A673 (cell line): ENCODE measurements at places on chromosomes 11 and 22. TPM values are rescaled to one million over a fixed set of nuclear protein-coding genes. Genes with fewer than 3 reads are reported as not detected.

Gene KRTAP5-2
- not detected in 2 replicates for total RNA-seq

DNA sequence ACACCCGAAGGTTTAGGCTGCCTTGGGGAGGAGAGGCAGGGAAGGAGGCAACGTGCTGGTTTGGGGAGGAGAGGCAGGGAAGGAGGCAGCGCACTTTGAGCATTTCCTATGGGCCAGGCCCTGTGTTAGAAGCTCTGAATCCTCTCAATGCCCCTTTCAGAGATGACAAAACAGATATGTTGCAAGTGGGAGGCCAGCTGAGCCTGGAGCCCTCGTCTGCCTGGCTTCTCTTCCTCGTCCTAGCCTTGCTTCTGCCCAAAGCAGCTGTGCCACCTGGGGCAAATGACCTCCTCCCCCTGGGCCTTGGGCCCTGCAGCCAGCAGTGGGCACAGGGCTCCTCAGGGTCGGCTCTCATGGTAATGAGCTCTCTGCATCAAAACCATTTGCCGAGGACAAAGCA lies 15.3 kb upstream of the LRRC32 start:
- H3K4me3 ChIP-seq = no peak overlapping the region
- H3K27me3 ChIP-seq = no peaks in the 10 kb centered on the region
- H3K4me1 ChIP-seq = no peaks in the 10 kb centered on the region
- no peak for DNase-seq
- no peaks in the 10 kb centered on the region for H3K36me3 ChIP-seq

DNA sequence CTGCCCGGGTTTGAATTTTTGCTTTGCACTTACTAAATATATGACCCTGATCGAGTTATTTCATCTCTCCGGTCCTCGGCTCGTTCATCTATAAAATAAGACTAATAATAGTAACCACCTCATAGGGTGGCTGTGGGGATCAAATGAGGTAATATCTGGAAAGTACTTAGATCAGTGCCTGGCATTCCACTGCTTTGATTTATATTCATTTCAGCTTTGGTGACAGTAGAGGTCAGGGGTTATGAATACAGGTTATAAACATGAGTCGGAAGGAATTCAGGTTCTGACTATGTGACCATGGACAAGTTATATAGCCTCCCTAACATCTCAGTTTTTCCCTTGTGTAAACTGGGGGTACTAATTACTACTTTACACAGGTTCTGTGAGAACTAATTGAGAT lies 2.9 kb upstream of the TEAD1 start:
- H3K36me3 ChIP-seq = no peaks in the 10 kb centered on the region
- H3K27me3 ChIP-seq = no peaks in the 10 kb centered on the region
- no peak for DNase-seq

- DNase-seq = no peak
- H3K4me3 ChIP-seq = no peak overlapping the region
- H3K27ac ChIP-seq = no peak overlapping the region
- H3K4me1 ChIP-seq = no peaks in the 10 kb centered on the region
Measured at GRCh38 chr22:32752326-32752725, 49.2 kb upstream of the TIMP3 start.

Gene GRM5
- total RNA-seq = not detected in 2 replicates

DNA sequence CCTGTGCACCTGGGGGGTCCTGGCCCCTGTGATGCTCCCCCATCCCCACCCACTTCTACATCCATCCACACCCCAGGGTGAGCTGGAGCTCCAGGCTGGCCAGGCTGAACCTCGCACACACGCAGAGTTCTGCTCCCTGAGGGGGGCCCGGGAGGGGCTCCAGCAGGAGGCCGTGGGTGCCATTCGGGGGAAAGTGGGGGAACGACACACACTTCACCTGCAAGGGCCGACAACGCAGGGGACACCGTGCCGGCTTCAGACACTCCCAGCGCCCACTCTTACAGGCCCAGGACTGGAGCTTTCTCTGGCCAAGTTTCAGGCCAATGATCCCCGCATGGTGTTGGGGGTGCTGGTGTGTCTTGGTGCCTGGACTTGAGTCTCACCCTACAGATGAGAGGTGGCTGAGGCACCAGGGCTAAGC lies 20.0 kb upstream of the TALDO1 start:
- no peaks in the 10 kb centered on the region for H3K36me3 ChIP-seq
- peaks cover 11% of the 10 kb centered on the region for H3K27me3 ChIP-seq
- H3K27ac ChIP-seq = no peak overlapping the region
- H3K4me1 ChIP-seq = no peaks in the 10 kb centered on the region

GRCh38 chr11:118128721-118129470 lies 23.7 kb downstream of the SCN4B start:
- H3K27ac ChIP-seq = no peak overlapping the region
- H3K4me3 ChIP-seq = no peak overlapping the region
- DNase-seq = no peak
- no peaks in the 10 kb centered on the region for H3K27me3 ChIP-seq
- no peaks in the 10 kb centered on the region for H3K4me1 ChIP-seq
- no peaks in the 10 kb centered on the region for H3K36me3 ChIP-seq

DNA sequence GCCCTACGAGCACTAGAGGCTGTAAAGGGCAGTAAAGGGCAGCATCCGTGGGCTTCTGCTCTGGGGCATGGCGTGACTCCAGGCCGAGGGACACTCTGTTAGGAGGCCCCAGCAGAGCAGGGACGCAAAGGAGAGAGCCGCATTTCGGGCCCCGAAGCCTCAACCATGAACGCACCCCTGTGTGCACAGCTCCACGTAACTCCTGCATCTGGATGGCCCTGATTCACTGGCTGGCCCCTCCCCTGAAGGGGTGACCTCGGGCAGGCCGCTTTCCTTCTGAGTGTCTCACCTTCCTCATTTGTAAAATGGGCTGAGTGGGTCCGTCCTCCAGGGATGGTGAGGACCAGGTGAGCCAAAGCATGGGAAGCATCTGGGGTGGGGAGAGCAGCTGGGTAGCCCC lies 13.6 kb downstream of the SHISAL1 start:
- no peak for DNase-seq
- H3K27me3 ChIP-seq = no peaks in the 10 kb centered on the region
- H3K36me3 ChIP-seq = no peaks in the 10 kb centered on the region
- H3K4me1 ChIP-seq = no peaks in the 10 kb centered on the region

- DNase-seq = peak; percentile 86
- H3K4me1 ChIP-seq = peaks cover 27% of the 10 kb centered on the region
- H3K27me3 ChIP-seq = no peaks in the 10 kb centered on the region
- peak within 1 kb of the TSS; percentile 95 for H3K4me3 ChIP-seq
- no peaks in the 10 kb centered on the region for H3K36me3 ChIP-seq
Measured at GRCh38 chr11:10293423-10294289, at the start of gene SBF2. SBF2 (minus strand) TSS chr11:10294219; CDS start chr11:10294069, 150 bp downstream.

Gene ADM
- 2.3 and 3.8 TPM in 2 replicates for total RNA-seq

DNA sequence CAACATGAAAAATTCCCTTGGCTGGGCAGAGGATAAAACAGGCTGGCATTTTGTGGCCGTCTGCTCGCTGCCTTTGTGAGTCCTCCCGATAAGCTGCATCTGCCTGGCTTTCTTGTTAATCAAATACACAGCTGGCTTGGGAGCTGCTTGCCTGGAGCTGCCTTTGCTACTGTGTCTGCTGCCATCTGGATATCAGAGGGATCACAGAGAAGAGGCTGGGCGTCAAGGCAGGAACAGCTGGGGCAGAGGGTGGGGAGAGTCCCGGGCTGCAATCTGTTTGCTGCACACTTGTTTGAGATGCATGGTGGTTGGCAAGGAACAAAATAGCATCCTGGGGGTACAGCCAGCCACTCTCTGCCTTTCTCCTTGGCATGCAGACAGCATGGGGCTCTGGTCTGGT lies 36.0 kb downstream of the COMMD9 start:
- no peak overlapping the region for H3K4me3 ChIP-seq
- peak; percentile 28 for DNase-seq
- peaks cover 38% of the 10 kb centered on the region for H3K27me3 ChIP-seq
- no peaks in the 10 kb centered on the region for H3K36me3 ChIP-seq
- no peak overlapping the region for H3K27ac ChIP-seq
- H3K4me1 ChIP-seq = no peaks in the 10 kb centered on the region

DNA sequence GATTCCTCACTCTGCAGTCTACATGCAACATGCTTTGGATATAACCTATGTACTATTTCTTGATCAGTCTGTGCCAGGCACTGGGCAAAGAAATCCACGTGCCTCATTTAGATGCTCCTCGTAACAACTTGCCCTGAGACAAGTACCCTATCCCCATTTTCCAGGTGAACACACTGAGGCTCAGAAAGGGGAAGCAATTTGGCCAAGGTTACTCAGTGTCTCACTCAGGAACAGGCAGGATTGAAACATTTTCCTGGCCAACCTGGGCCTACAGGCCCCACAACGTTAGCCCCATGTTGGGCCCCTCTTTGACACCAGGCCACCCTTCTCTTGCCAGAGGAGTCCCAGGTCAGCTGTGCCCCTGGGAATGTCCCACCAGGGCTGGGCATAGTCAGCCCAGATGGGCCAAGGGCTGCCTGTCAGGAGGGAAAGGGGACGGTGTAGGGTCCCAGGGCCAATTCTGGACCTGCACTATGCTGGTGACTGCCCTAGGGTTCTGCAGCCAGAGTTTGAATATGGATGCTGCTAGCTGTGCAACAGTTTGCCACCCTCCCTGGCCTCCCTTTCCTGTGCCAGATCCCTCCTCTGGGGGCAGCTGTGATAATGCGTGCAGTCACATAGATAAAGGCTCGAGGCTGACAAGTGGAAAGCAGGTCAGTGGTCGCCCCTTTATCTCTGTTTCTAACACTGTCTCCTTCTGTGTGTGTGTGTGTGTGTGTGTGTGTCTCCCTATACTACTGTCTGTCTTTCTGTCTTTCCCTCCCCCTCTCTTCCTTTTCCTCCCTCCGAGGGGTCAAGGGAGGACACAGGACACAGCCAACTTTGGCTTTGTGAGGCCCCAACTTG lies 10.4 kb upstream of the EMID1 start:
- no peaks in the 10 kb centered on the region for H3K27me3 ChIP-seq
- H3K36me3 ChIP-seq = no peaks in the 10 kb centered on the region
- no peak overlapping the region for H3K27ac ChIP-seq
- no peaks in the 10 kb centered on the region for H3K4me1 ChIP-seq
- DNase-seq = no peak

Gene CEP57
- 72.3 and 79.8 TPM in 2 replicates for total RNA-seq

DNA sequence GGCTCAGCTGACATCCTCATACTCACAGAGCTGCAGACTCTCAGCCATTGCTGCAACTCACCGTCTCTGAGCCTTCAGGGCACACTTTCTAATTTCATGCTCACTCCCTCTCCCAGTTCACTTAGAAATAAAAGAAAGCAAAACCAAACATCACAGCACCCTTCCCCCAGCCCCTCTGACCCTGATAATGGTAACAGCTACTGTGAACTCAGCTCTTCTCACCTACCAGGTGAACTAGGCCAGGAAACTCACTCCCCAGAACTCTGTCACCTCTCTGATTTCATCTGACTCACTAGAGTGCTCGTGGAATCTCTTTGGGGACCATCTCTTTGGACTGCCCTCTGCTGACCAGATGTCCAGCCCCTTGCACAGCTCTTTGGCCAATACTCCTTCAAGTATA lies 14.5 kb upstream of the PARVA start:
- peaks cover 5% of the 10 kb centered on the region for H3K27me3 ChIP-seq
- no peaks in the 10 kb centered on the region for H3K36me3 ChIP-seq
- H3K4me1 ChIP-seq = no peaks in the 10 kb centered on the region

Gene CYP2D6
- total RNA-seq = 2.4 and 2.8 TPM in 2 replicates

GRCh38 chr11:46422588-46422987 lies 31.0 kb upstream of the CHRM4 start:
- H3K4me3 ChIP-seq = no peak overlapping the region
- H3K27ac ChIP-seq = no peak overlapping the region
- H3K36me3 ChIP-seq = peaks cover 3% of the 10 kb centered on the region

DNA sequence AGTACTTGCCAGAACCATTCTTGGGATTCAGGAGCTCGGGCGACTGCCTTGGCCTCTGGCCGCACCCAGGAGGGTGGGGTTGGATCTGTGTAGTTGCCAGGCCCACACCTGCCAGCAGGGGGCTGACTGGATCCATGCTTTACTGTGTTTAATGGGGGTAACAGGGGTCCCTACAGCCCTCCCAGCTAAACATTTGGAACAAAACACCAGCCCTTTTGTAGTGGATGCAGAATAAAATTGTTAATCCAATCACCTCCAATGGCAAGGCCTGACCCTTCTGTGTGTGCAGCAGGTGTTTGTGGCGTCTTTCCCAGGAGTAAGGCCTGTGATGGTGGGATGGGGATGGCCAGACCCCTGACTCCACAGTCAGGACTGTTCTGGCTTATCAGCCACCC lies 22.5 kb downstream of the SUN2 start:
- no peaks in the 10 kb centered on the region for H3K27me3 ChIP-seq
- H3K4me1 ChIP-seq = no peaks in the 10 kb centered on the region
- H3K27ac ChIP-seq = no peak overlapping the region
- no peak overlapping the region for H3K4me3 ChIP-seq

DNA sequence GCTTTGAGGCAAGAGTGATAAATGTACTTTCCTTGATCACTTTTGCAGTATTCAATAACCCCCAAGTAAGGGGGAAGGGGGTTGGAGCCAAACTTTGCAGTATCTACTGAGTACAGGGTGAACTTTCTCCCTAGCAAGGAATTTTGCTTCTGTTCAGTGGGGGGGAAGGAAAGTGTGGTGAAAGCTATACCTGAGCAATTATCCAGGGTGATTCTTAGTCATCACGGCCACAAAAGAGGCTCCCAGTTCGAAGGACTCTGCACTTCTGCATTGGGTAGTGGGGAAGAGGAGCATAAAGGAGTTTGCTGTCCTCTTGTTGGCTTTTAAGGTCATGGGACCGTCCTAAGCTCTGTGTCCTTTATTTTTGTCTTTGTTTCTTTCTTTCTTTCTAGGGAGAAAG lies 346.5 kb upstream of the SYN3 start:
- no peak overlapping the region for H3K4me3 ChIP-seq
- DNase-seq = no peak
- no peaks in the 10 kb centered on the region for H3K27me3 ChIP-seq
- H3K36me3 ChIP-seq = no peaks in the 10 kb centered on the region
- H3K4me1 ChIP-seq = no peaks in the 10 kb centered on the region

Gene OR52I1
- total RNA-seq = not detected in 2 replicates

Gene HIPK3
- 85.9 and 86.7 TPM in 2 replicates for total RNA-seq

GRCh38 chr22:44380756-44381486 lies 68.2 kb upstream of the SHISAL1 start:
- no peak overlapping the region for H3K27ac ChIP-seq
- no peak for DNase-seq
- H3K4me1 ChIP-seq = no peaks in the 10 kb centered on the region
- no peak overlapping the region for H3K4me3 ChIP-seq
- H3K36me3 ChIP-seq = no peaks in the 10 kb centered on the region

GRCh38 chr11:100715165-100715761 lies 28.2 kb downstream of the ARHGAP42 start:
- H3K36me3 ChIP-seq = no peaks in the 10 kb centered on the region
- DNase-seq = peak; percentile 41
- H3K27ac ChIP-seq = no peak overlapping the region

Gene C11orf65
- 0.43 and 0.59 TPM in 2 replicates for total RNA-seq

Gene TSPAN18
- total RNA-seq = 2.8 and 5.8 TPM in 2 replicates

DNA sequence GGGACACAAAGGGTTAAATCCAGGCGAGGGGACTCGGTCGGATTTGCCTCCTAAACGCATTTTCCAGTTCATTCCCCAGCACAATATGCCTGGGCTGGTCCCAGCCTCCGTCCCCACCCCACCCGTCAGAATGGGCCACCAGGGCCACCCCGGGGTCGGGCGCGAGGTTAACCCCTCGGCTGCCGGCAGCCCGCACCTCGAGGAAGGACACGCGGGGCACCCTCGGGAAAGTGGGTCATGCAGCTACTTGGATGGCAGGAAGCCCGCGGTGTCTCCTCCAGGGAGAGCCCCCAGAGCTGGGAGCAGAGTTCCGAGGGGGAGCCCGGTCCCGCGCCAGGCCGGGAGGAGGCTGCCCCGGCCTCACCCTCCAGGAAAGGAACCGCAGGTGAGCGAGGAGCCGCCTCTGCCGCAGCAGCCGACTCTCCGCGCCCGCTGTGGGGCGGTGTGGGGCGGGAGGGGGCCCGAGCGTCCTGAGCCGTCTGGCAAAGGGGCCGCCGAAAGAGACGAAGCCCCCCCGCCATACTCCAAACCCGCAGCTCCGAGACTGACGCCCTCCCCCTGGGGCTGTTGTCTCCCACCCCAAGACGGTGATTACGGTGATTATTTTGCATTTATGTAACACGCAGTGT lies 1.4 kb downstream of the NECTIN1 start:
- H3K36me3 ChIP-seq = no peaks in the 10 kb centered on the region
- no peak overlapping the region for H3K27ac ChIP-seq
- peak overlapping the region; percentile 63 for H3K4me3 ChIP-seq
- peaks cover 26% of the 10 kb centered on the region for H3K4me1 ChIP-seq
